ENCODE measurements at places on chromosomes 1 and 21.

DNA sequence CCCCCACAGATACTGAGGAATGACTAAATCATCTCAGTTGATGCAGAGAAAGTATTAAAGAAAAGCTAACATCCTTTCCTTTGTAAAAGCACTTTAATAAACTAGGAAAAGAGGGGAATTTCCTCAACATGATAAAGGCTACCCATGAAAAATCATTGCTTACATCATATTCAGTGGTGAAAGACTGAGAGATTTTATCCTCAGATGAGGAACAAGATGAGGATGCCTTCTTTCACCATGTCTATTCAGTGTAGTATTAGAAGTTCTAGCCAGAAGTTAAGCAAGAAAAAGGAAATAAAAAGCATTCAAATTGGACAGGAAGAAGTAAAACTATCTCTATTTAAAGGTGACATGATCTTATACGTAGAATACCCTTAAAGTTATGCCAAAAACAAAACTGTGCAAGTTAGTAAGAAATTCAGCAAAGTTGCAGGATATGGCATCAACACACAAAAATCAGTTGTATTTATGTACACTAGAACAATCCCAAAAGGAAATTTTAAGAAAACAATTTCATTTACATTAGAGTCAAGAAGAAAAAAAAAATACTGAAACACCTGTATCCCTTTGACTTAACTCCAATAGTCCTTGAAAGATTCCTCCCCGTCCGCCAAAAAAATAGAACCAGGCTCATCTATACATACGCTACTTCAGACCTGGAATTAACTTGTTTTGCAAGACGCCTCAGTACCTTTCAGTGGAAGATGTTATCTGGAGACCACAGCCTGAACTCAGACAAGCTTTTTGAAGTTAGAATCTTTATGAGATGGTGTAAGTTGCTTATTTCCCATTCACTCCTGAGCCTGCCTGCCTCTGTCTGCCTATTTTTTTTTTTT, 17.5 kb downstream of the ZMYM4 start:
- DNase-seq, result no peak

- DNase-seq, result no peak
These were observed 136.1 kb downstream of the RWDD3 start for GRCh38 chr1:95369985-95370690.

DNA sequence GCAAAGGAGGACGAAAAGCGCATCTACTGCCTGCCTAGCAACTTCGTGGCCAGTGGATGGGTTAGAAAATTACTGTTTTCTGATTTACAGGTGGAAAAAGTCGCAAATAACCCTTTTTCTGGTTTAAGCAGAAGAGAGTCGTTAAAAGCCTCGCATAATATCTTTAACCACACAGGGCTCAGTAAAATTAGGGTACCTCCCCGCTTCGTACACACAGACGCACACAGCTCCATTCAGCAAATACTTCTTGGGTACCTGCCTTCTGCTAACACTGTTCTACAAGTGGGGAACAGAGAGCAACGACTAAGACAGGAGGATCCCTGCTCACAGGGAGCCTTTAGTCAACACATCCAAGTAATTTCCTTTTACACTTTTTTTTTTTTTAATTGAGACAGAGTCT, 704 bp downstream of the ALG6 start:
- DNase-seq, result no peak

DNA sequence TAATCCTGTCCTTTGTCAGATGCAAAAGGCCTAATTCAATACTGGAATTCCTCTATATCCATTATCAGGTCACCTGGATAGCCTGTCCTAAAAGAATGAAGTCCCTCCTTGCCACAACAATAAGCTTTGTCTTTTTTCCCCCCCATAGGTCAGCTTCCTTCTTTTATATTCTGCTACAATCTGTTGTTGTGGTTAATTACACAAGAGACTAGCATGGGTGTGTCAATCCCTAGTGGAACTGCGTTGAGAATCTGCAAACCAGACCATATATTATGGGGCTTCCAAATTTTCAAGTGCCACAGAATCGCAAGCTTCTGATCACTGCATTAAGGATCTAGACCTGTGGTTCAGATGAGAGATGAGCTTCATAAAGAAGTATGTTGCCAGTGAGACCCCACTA, 349.6 kb downstream of the SMYD3 start:
- no peak for DNase-seq

DNA sequence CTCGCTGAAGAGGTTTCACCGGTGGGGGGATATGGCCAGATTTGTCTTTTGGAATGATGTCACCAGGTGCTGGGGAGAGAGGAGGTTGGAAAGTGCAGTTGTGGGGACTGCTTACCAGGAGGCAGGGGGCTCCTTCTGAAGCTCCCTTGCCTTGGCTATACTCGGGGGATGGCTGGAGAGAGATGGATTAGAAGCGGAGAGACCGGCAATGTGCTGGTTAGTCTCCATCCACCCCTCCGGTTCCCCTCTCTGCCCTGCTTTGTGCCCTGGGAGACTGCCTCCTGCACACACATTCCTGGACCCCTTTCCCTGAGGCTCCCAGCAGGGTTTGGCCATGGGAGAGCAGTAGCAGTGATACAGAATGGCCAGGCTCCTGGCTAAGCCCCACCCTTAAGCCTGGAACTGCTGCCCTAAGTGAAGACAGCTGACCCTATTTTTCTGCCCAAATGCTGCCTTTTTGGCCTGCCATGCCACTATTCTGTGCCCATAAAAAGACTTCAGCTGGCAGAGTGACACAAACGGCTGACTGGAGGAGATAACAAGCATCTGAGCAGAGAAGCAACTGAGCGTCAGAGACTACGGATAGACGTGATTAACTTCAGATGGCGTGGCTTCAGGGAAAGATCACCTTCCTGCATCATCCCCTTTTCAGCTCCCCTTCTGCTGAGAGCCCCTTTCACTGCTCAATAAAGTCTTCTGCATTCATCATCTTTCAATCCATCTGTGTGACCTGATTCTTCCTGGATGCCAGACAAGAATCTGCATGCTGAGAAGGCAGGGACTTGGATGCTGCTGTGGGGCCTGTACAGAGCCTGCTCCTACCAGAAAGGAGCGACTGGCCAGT, 14.5 kb upstream of the VPS13D start:
- DNase-seq, result no peak

DNA sequence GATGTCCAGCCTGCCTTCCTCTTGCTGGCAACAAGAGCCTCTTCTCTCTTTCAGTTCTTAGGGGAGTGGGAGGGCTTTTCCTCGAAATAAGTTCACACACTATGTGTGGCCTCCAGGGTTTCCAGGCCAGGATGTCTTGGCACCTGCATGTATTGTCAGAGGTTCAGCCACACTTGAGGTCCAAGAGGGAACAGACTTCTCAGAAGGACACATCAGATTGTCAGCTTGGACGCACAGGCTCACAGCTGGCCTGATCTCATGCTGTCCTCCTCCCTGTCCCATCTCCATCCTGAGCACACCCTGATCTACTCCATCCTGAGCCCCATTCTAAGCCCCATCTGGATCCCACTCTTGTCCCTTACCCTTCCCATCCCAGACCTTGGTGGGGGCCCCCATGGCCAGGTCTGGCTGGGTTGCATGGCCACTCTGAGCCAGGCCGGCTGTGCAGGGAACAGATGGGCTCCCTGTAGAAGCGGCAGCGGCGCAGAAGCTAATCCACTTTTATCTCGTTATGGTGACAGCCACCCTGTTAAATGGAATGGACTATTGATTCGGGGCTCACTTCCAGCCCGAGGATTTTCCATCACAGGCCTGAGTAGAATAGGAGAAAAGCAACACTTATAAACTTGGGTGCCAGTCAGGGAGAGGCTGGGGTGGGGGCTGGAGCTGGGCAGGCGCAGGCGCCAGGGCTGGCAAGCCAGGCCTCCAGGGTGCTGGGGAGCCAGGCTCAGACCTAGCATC, 85.1 kb upstream of the CSF3R start:
- no peak for DNase-seq

DNA sequence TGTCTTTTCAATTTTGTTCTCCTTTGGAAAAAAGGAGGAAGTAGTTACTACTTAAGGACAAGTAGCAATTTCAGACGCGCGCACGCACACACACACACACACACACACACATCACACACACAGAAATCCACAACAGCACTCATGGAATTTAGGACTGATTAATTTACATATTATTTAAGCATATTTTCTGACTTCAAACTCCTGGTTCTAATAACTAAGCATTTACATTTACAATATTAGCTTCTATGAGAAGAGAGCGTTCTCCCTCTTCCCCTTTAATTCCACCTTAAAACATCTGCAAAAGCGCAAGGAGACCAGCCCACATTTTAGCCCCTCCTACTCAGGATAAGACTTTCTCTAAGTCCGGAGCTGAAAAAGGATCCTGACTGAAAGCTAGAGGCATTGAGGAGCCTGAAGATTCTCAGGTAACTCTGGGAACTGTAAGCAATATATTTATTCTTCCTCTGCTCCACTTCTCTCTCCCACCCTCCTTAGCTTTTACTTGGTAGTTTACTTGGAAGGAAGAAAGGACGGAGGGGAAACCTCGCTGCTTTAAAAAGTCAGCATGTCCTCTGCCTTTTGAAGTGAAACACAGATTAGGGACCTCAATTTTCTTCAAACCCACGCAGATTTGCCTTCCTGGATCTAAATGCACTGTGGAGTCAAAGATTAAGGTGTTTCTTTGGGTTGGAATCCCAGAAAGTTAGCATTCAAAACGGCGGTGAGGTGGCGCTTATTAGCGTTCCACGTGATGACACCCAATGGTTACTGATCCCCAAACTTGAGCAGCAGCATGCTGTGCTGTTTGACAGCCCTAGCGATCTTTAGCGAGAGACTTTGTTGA, at the start of gene PLA2G4A:
Gene PLA2G4A, plus strand, starts transcription at position 339 of the 844 bp plus-strand sequence. CDS start 25,406 bp downstream, outside the sequence.
- no peak for DNase-seq

- no peak for DNase-seq
These were observed 25.4 kb upstream of the TMEM54 start for GRCh38 chr1:32926562-32926961.

GRCh38 chr1:7642781-7643529, 128.1 kb upstream of the VAMP3 start:
- DNase-seq, result no peak
